ENCODE measurements at places on chromosomes 11 and 22.

- no peak for DNase-seq
Observed at GRCh38 chr11:96127596-96127959, 203.7 kb upstream of the MTMR2 start.

- no peak for DNase-seq
Observed at GRCh38 chr11:112771851-112772250, 189.4 kb upstream of the NCAM1 start.

GRCh38 chr11:37595845-37596244 lies 997.8 kb upstream of the RAG2 start:
- DNase-seq: no peak

DNA sequence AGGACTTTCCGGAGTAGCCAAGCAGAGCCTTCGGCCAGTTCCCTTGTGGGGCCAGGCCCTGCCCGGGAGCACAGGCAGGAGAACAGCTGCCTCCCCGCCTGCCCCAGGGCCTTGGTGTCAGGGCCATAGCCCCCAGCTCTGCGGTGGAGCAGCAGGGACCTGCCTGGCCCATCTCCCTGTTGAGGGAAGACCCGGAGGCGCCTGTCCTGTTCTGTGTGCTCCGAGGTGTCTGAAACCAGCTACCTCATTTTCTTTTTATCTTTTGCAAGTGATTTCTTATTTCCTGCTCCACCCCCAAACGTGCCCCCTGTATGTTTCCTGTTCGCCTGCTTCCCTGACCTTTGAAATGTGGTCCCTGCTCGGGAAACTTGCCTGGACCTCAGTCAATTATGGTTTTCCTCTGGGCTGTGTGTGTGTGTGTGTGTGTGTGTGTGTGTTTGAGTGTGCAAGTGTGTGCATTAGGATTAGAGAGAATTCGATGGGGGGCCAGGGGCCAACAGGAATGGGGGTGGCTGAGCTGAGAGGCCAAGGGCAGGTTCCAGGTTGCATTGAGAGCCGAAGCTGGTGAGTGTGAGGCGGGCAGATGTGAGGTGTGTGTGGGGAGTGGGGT lies 19.1 kb downstream of the LRP5 start:
- no peak for DNase-seq

GRCh38 chr11:121741351-121741760 lies 288.6 kb upstream of the SORL1-AS1 start:
- DNase-seq: no peak

DNA sequence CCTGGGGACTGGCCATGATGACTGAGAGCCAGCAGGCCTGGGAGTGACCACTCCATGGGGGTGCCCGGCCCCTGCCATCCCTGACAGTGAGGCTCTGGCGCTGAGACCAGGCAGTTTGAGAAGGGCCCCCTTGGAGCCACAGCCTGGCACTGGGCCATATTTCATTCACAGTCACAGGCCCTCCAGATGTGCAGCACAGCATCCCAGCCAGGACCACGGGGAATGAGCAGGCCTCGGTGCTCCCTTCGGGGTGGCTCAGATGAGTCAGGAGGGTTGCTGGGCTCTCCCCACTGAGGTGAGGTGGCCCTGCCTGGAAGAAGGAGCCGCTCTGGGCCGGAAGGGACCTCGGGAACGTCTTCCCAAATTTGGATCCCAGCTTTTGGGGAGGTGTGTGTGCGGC lies 53.0 kb downstream of the GRAMD4 start:
- DNase-seq: no peak
